ENCODE measurements at places on chromosomes 11 and 22.

DNA sequence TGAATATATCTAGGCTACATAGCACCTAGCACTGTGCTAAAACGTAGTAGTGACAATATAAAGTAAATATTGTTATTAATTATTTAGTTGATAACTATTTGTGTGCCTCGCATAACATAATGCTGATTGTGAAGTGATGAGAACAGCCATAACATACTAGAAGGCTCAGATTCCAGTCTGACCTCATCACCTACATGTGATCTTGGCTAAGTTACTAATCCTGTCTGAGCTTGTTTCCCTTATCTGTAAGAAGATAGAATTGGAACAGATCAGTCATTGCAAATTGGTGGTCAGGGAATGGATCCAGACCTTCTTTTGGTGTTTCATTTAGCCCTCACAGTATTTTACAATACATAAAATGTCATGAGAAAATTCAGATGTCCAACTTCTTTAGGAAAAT is 103.4 kb upstream of the SEZ6L start:
- peaks cover 3% of the 10 kb centered on the region for H3K27me3 ChIP-seq
- H3K4me1 ChIP-seq: peaks cover 17% of the 10 kb centered on the region
- no peak overlapping the region for H3K4me3 ChIP-seq
- no peak for DNase-seq
- no peaks in the 10 kb centered on the region for H3K36me3 ChIP-seq
- no peak overlapping the region for H3K27ac ChIP-seq

GRCh38 chr11:67631411-67631810 is 1.7 kb upstream of the NUDT8 start:
- peak overlapping the region; percentile 99 for H3K27ac ChIP-seq
- no peak overlapping the region for H3K4me3 ChIP-seq
- H3K36me3 ChIP-seq: no peaks in the 10 kb centered on the region
- H3K27me3 ChIP-seq: peaks cover 12% of the 10 kb centered on the region

DNA sequence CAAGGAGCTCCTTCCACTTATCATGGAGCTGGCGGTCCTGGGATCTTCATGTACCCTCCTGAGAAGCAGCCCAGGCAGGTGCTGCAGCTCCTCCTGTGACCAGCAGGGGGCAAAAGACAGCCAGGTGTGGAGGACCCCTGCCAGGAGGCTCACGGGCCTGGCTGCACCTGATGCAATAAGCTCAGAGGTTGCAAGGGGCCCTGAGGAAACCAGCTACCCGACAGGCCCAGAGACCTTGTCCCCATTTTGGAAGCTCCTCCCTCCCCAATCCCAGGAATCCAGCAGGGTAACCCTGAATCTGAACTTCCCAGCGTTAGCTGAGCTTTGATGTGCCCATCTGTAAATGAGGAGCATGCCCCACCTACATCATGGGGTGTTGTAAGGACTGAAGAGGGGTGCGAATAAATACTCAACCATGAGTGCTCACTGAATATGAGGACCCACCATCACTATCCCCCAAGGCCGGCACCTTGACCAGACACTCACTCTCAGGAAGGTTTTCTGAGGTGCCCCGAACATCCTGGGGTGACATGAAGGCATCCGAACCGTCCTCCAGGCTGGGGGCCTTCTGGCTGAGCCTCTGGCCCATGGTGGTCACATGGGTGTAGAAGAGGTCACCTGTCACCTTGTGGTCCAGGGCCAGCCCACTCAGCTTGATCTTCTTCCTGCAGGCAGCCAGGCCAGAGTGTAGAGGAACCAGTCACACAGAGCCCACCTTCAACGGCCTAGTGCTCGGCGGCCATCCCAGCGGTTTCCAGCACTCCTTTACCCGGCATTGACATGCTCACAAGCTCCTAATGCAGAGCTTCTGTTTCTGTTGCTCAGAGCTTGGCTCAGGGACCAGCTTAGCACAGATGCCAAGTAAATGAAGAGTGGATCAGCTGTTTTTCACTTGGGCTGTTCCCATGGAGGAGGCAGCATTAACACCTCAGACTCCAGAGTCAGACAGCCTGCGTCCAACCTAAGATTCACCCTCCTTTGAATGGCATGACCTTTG is 21.7 kb downstream of the SLC43A1 start:
- H3K4me1 ChIP-seq: peaks cover 18% of the 10 kb centered on the region
- H3K4me3 ChIP-seq: no peak overlapping the region
- DNase-seq: peak; percentile 44
- H3K36me3 ChIP-seq: peaks cover 34% of the 10 kb centered on the region
- H3K27me3 ChIP-seq: no peaks in the 10 kb centered on the region

GRCh38 chr11:14655435-14655834 is 11.8 kb downstream of the PDE3B start:
- no peaks in the 10 kb centered on the region for H3K27me3 ChIP-seq

- no peaks in the 10 kb centered on the region for H3K4me1 ChIP-seq
- no peaks in the 10 kb centered on the region for H3K27me3 ChIP-seq
- no peak for DNase-seq
- no peaks in the 10 kb centered on the region for H3K36me3 ChIP-seq
- H3K4me3 ChIP-seq: no peak overlapping the region
- H3K27ac ChIP-seq: no peak overlapping the region
Observed at GRCh38 chr11:92304271-92304670, 79.7 kb downstream of the FAT3 start.

All from left ventricle myocardium inferior (tissue), 1 donor.